Effector CD4-positive, alpha-beta T cell (primary cell): ENCODE measurements at places on chromosomes 16 and 17.

GRCh38 chr16:83441517-83441916 is 366.3 kb upstream of the HSBP1 start:
- no peak for DNase-seq

DNA sequence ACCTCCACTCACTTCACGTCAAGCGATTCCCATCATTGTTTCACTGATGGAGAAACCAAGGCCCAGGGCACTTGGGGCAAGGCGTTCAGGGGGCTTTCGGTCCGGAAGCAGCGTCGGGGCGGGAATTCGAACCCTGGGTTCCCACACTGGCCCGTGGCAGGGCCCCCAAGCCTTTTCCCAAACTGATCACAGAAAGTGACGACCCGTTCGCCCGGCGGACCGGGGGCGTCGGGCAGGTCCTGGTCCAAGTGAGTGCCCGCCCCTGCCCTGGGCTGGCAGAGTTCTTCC is 856 bp upstream of the MON1B start:
- DNase-seq, result no peak

DNA sequence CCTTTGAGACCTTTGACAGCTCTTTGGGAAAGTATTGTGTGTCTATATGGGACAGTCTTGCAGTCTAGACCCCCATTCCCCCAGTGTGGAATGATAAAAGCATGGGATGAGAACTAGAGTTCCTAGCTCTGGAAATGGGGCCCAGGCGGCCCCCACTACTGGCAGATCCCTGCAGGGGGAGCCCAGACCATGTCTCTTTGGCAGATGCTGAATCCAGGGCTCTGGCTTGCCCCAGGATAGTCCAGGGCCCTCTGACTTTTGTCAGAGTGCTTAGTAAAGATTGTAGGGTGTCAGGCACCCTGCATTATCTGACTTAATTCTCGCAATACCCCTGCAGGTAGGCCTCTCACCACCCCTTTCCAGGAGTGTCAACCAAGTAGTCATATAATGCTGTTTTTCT is 8.3 kb downstream of the ALKBH5 start:
- no peak for DNase-seq

- DNase-seq, result no peak
These were observed 38.8 kb downstream of the SCPEP1 start for GRCh38 chr17:57016764-57017116.

- DNase-seq, result no peak
These were observed 228.6 kb upstream of the SDK2 start for GRCh38 chr17:73872816-73873215.

GRCh38 chr16:66596986-66597848 is 7.3 kb upstream of the CMTM3 start:
- DNase-seq, result no peak

DNA sequence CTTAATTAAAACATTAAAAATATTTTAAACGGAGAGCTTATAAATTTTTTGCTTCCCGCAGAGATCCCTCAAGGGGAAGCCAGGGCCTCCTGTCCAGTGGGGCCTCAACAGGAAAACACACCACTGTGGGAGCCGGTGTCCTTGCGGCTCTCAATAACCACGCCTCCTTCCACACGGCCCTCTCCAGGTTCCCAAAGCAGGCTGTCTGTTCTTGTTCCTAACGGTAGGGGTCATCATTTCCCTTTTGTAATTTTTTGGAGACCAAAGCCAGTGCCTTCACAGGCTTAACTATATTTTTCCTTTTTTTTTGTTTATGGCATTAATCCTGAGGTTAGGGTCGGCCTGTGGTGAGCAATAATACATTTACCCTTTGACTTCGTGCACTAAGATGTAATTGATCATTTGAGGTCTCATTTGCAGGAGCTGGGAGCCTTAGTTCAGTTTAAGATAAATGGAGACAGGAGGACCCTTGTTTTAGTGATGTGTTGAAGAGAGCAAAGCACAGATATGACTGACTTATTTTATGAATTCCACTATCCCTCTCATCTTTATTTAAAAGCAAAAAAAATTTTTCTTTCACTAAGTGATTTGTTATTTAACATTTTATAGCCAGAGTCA is 77.5 kb upstream of the N4BP1 start:
- DNase-seq, result no peak

DNA sequence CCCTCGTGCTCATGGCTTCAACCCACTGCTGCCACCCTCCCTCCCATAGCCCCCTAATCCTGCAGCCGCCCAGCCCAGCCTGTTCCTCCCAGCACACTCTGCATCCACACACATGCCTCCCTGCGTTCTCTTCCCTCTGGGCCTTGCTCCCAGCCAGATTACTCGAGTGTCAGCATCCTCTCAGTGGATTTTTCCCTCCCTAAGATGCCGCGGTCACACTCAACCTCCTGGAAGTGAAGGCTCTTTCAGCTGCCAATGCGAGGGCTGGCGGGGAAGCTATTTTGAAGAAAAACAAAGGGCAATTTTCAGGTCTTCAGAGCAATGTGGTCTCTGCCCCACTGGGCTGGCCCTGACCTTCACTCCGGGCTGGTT is 23.2 kb upstream of the CACNG5 start:
- no peak for DNase-seq

GRCh38 chr16:57825298-57826044 is 23.2 kb upstream of the KIFC3 start:
- no peak for DNase-seq

- no peak for DNase-seq
These were observed 33.8 kb downstream of the MYH13 start for GRCh38 chr17:10339051-10339450.

GRCh38 chr16:87384162-87384874 is 742 bp upstream of the FBXO31 start:
- DNase-seq, result no peak

DNA sequence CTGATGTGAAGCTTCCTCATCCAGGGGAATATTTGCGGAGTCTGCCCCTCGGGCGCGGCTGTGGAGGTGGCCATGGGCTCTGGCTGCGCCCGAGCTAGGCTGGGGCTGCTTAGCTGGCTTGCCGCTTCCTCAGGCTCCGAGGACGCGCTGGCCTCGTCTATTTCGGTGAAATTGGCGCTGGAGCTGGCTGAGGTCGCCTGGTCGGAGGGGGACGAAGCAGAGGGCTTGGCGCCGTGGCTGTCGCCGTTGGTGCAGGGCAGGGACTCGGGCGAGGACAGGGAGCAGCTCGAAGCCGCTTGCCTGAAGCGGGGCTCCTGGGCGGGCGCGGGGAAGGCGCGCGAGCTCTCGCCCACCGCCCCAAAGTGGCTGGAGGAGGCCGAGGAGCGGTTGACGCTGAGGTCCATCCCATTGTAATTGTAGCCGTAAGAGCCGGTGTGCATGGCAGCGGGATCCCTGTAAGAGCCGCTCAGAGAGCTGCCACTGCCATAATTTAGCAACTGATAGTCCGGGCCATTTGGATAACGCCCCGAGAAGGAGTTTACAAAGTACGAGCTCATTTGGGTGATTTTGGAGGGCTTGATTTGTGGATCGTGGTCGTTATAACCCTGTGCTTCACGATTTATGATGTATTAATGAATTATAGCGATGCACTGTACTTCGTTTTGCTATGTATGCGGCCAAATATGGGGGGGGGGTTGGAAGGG is at the start of gene HOXB5:
Gene HOXB5 (minus strand): TSS at position 654 of the 704 bp plus-strand sequence. CDS start 97 bp downstream, at position 557.
- no peak for DNase-seq

GRCh38 chr17:8855477-8856204 is 11.8 kb downstream of the PIK3R6 start:
- DNase-seq, result no peak

DNA sequence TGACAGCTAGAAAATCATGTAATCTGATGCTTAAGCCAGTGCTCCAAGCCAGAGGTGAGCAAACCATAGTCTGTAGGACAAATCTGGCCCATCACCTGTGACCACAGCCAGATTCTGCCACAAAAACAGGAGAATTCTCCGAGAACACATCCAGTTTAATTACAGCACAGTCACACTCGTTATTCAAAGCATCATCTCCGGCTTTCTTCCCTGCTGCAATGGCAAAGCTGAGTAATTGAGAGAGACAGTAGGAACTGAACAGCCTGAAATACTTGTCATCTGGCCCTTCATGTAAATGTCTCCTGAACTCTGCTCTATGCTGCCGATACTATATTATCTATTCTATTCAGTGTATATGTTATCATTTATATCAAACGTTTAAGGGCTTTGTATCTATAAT is 121.4 kb upstream of the FOXF1 start:
- no peak for DNase-seq

- peak; percentile 23 for DNase-seq
These were observed 11.5 kb downstream of the RMI2 start for GRCh38 chr16:11356573-11357331.
